ENCODE measurements at places on chromosomes 7 and 10. TPM values are rescaled to one million over a fixed set of nuclear protein-coding genes. Genes with fewer than 3 reads are reported as not detected.

- H3K36me3 ChIP-seq = no peaks in the 10 kb centered on the region
- DNase-seq = peak; percentile 63
- no peaks in the 10 kb centered on the region for H3K27me3 ChIP-seq
- H3K27ac ChIP-seq = peak overlapping the region; percentile 16
- H3K4me1 ChIP-seq = peaks cover 24% of the 10 kb centered on the region
These were observed 9.8 kb upstream of the RTKN2 start for GRCh38 chr10:62278441-62278910.

GRCh38 chr10:82208726-82209125, 333.7 kb downstream of the NRG3 start:
- H3K27ac ChIP-seq = no peak overlapping the region
- no peaks in the 10 kb centered on the region for H3K4me1 ChIP-seq
- H3K4me3 ChIP-seq = no peak overlapping the region
- DNase-seq = no peak
- no peaks in the 10 kb centered on the region for H3K36me3 ChIP-seq

GIMAP6 gene
- total RNA-seq = not detected

DNA sequence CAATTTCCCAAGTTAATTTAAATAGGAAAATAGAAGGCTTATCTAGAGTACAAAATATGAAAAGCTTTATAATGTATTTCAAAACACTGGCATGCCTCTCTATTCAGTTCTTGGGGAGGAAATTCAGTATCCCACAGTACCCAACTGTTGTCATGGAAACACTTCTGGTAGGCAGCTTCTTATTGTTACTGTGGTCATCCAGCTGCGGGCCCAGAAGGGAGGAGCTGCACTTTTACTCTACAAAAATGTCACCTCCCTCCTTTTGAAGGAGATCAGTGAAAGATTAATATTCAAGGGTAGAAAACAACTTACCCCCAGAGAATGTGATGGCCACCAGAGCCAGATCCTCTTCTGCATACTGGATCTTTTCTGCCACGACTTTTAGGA, 202.8 kb downstream of the RAPGEF5 start:
- H3K4me1 ChIP-seq = peaks cover 32% of the 10 kb centered on the region
- no peaks in the 10 kb centered on the region for H3K36me3 ChIP-seq
- no peak overlapping the region for H3K27ac ChIP-seq
- H3K27me3 ChIP-seq = no peaks in the 10 kb centered on the region
- H3K4me3 ChIP-seq = no peak overlapping the region

DNA sequence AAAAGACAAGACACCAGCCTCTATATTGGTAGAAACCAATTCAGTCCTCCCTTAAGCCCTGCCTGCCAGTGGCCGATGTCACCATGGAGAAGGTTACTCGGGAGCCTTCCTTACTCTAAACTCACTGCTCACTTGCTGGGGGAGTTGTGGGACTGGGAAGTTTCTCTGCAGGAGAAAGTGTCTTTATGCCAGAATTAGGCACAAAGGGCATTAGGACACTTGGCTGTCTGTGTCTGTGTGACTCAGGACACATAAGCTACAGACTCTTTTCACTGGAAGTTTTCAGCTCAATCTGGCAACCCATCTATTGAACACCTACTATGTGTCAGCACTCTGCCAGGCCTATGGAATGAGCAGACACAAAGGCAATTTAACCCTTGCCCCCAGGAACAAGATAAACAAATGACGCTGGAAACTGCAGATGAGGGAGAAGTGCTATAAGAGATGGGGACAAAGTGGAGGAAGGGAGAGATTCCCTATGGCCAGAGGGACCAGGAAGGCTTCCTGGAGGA, 49.5 kb upstream of the CACUL1 start:
- H3K27me3 ChIP-seq = peaks cover 37% of the 10 kb centered on the region
- no peaks in the 10 kb centered on the region for H3K4me1 ChIP-seq
- no peak for DNase-seq
- H3K27ac ChIP-seq = no peak overlapping the region

- H3K36me3 ChIP-seq = no peaks in the 10 kb centered on the region
- no peaks in the 10 kb centered on the region for H3K27me3 ChIP-seq
- no peak overlapping the region for H3K4me3 ChIP-seq
- H3K27ac ChIP-seq = no peak overlapping the region
These were observed 83.5 kb downstream of the GNAT3 start for GRCh38 chr7:80428161-80429054.

DNA sequence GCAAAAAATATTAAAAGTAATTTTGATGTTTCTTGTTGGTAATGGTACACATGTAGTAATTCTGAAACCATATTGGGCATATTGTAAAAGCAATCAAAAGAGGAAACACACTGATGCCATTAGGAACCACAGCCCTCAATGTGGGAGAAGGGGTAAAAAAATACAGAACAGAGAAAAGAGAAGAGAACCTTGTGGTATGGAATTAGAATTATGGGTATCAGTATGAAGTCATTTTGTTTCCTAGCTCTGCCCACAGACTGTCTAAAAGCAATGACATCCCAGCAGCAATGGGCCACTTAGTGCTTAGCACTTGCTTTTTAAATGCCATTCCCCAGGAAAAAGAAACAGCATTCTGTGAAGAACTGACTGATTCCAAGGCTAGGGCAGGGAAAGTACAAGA, 61.5 kb downstream of the CPVL start:
- peaks cover under 1% of the 10 kb centered on the region for H3K27me3 ChIP-seq
- H3K4me1 ChIP-seq = no peaks in the 10 kb centered on the region
- H3K27ac ChIP-seq = no peak overlapping the region
- no peak overlapping the region for H3K4me3 ChIP-seq

DNA sequence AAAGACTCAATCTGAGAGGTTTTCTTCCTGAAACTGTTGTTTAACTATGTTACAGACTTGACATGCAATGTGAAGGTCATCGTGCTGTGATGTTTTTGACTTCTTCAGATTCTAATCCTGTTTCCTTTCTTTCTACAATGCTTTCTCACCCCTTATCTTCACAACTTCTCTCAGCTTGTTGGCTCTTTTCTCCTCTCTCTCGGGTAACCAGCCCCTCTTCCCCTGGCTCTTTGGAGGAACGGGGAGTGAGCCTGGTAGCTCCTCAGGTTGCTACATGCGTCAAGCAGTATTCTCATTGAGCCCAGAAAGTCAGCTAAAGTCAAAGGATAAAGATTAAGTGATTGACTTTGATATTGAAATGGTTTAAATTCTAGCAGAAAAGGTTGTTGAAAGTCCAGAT, 40.1 kb downstream of the SEC23IP start:
- no peak overlapping the region for H3K27ac ChIP-seq
- H3K4me1 ChIP-seq = no peaks in the 10 kb centered on the region
- H3K36me3 ChIP-seq = peaks cover 23% of the 10 kb centered on the region
- H3K27me3 ChIP-seq = no peaks in the 10 kb centered on the region
- no peak for DNase-seq

DNA sequence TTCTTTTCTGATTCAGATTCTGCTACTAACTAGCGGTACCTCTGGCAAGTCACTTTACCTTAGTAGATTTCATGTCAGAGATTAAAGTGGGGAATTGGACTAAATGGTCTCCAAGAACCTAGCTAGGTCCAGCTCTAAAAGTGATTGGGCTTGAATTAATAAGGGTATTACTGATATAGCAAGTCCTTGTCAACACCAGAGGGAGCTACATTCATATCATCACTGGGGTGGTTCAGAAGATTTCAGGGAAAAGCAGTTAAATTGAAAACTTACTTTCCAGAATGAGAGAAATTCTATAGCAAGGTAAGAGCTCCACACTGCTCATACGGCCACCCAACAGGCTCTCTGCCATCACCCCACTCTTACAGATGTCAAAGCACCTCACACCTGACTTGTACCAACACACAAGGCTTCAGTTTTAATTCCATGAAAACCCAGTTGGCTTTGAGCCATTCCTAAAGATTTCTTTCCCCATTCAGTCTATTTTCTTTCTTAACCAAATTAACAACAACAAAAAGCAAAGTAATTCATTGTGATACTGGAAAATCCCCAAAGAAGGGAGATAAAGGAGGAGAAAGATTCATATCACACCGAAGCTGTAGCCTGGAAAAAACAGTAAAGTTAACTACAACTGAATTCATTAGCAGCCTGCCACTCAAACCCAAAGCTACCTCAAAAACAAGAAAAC, 38.0 kb upstream of the SPOCK2 start:
- H3K36me3 ChIP-seq = no peaks in the 10 kb centered on the region
- H3K27me3 ChIP-seq = no peaks in the 10 kb centered on the region
- no peak overlapping the region for H3K4me3 ChIP-seq
- peaks cover 13% of the 10 kb centered on the region for H3K4me1 ChIP-seq
- peak; percentile 57 for DNase-seq
- H3K27ac ChIP-seq = no peak overlapping the region

GRCh38 chr7:7017707-7018280, 164.6 kb upstream of the C1GALT1 start:
- H3K4me3 ChIP-seq = no peak overlapping the region
- no peak overlapping the region for H3K27ac ChIP-seq
- DNase-seq = peak; percentile 18
- H3K36me3 ChIP-seq = no peaks in the 10 kb centered on the region

DNA sequence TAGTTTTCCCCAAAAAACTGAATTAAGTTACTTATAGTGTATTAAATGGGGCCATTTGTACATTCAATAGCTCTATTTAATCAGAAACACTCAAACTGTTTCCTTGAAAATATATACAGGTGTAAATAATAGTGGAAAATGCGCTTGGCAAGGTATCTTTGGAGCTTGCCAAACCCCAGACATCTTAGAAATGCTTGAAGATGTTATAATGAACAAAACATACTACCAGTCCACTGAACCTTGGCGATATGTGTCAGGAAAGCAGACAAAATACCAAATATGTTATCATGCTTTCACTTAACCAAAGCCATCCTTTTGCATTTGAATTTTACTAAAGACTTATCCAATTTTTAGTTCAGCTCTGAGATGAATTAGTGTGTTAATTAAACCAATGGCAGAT, 352.7 kb upstream of the SEMA3A start:
- no peak overlapping the region for H3K27ac ChIP-seq
- H3K4me3 ChIP-seq = no peak overlapping the region
- no peaks in the 10 kb centered on the region for H3K27me3 ChIP-seq

FOXP2 gene
- 0.12 TPM for total RNA-seq

- peaks cover 36% of the 10 kb centered on the region for H3K4me1 ChIP-seq
- no peaks in the 10 kb centered on the region for H3K27me3 ChIP-seq
- H3K4me3 ChIP-seq = peak overlapping the region; percentile 35
- no peaks in the 10 kb centered on the region for H3K36me3 ChIP-seq
- H3K27ac ChIP-seq = peak overlapping the region; percentile 85
These were observed 82.7 kb downstream of the CPXM2 start for GRCh38 chr10:123808906-123809305.

- H3K36me3 ChIP-seq = no peaks in the 10 kb centered on the region
- peaks cover 28% of the 10 kb centered on the region for H3K4me1 ChIP-seq
- H3K4me3 ChIP-seq = peak overlapping the region; percentile 93
These were observed 757 bp upstream of the PALS2 start for GRCh38 chr7:24572393-24572996.

All from HFFc6 (cell line).